Stimulated activated CD8-positive, alpha-beta memory T cell treated with anti-CD3 and anti-CD28 coated beads, Interleukin-4, amount 100 ng/mL, for 4 hours (primary cell): ENCODE measurements at places on chromosomes 6 and 20.

- DNase-seq = no peak
These were observed 198.7 kb upstream of the CEP162 start for GRCh38 chr6:84425971-84426705.

DNA sequence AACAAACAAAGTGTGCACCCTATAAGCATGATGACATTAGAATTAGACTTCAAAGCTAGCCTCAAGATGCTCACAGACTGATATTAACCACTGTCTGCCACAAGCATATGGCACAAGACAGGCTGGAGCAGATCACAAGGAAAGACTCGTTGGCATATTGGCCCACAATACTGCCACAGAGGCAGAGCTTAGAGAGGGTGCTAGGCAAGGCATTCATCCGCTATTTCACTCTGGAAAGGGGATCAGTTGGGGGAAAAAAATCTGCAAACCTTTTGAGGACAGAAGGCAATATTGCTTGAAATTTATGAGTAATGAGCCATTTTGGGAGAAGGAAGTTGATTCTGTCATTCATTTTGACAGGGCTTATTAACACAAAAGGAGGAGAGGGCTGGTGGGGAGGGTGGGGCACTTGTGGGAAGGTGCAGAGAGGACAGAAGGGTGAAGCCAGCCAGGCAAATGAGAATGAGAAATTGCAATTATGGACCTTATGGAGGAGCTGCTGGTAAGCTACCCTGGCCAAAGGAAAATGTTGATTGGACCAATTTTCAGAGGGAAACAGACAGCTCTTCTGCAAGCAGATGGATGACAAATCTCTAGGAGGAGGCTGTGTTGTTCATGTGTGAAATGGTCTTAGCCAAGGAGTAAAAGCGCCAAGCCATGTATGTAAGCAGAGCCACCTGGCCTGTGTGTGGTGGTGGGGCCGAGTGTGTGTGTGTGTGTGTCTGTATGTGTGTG is 187.7 kb downstream of the GMPR start:
- DNase-seq = no peak

DNA sequence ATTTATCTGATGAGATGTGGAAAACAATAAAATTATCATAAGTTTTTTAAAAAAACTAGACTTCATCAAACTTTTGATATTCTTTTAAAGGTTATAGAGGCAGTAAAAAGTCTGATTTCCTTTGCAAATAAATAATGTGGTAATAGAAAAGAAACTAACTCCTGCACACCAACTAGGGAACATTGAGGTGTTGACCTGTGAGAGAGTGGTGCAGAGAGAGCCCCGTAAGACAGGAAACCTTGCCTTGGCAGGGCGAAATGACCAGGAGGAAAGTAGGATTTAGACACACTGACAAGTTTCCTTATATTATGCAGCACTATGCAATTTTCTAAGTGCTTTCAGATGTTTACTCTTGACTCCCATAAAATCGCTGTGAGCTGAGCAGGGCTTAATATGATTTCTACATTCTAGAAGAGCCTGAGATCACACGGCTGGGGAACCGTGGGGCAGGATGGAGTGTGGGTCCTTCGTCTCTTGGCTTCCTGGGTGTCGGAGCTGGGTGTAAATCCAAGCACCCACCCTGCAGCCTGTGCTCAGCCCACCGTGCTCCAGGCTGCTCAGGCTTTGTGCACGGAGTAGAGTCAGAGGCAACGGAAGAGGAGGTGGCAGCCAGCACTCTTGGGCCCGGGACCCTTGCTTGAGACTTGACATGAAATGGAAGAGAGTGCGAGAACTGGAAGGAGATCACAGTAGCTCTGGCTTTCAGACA is 61.3 kb upstream of the FOXQ1 start:
- DNase-seq = no peak

DNA sequence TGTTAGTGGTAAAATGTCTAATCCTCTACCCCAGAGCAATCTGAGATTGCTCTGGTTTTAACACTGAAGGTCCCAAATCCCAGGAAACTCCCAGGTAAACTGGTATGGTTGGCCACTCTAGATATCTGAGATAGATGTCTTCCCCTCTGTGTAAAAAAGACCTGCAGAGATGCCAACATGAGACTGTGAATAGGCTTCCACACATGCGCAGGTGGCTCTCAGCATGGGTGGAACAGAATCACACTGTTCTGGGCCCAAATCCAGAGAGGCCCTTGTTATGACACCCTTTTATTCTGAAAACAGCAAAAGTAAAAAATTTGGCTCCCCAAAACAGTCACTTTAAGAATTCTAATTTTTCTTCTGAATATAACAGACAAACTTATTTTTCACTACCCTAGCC is 88.7 kb upstream of the BMP5 start:
- no peak for DNase-seq
